Esophagus mucosa (tissue), 1 donor: ENCODE measurements at places on chromosomes 4 and X.

GRCh38 chr4:138087066-138087719, 155.0 kb downstream of the SLC7A11 start:
- no peak for ATAC-seq

- ATAC-seq = no peak
Measured at GRCh38 chr4:88911246-88912212, 145.5 kb downstream of the FAM13A start.

- ATAC-seq = peak; percentile 86
Measured at GRCh38 chrX:3286196-3286945, 60.1 kb downstream of the MXRA5 start.

GRCh38 chrX:119189115-119189514, 47.0 kb upstream of the PGRMC1 start:
- no peak for ATAC-seq

- ATAC-seq = no peak
Measured at GRCh38 chr4:135353008-135353407, 1151.4 kb upstream of the PABPC4L start.

DNA sequence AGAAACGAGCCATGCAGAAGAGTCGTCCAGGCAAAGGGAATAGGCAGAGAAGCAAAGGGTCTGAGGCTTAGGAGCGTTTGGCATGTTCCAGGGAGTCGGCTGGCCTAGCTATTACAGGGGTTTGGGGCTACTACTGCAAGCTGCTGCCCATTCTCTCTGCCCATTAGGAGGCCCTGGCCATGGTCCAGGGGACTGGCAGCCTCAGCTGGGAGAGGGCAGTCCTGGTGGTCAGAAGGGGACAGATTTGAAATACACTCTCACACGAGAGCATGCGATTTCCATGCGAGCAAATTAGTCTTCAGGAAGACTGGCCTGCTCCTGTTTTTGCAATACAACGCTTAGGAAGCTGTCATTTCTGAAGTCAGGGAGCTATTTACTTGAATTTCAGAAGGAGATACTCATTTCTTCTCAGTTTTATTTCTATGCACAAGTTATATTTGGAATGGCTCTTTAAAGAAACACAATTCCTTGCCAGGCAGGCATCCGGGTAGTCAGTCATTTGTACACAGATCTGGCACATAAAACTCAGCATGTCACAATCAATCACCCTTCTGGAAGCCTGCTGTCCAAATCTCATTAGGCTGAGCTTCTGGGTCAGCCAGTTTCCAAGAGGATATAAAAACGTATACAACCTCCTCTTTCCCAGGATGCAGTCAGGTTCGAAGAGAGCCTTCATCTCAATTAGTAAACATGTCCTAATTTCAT, 27.0 kb downstream of the PROM1 start:
- ATAC-seq = no peak

- peak; percentile 69 for ATAC-seq
Measured at GRCh38 chrX:53435997-53436396, 1.8 kb upstream of the HSD17B10 start.

DNA sequence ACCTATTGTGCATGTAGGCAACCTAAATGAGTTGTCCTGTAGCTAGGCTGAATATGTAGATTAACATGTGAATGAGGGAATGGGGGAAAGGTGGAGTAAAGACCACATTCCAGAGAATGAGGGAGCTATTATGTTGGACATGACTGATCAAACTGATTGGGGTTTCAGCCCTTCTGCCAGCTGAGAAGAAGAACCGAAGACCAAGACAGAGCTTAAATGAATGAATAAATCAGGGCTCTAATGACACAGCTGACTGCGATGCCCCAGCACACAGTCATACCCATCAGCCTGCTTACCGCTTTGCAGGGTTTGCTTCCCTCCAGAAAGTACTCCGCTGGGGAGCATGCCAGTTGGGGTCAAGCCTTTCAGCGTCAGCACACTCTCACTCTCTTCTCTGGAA, 315.4 kb downstream of the PPP3CA start:
- no peak for ATAC-seq

GRCh38 chr4:18859468-18859867, 837.9 kb upstream of the LCORL start:
- no peak for ATAC-seq

GRCh38 chrX:46374371-46374770, 170.8 kb downstream of the ZNF674 start:
- ATAC-seq = no peak
